Stimulated activated CD8-positive, alpha-beta memory T cell treated with anti-CD3 and anti-CD28 coated beads, Interleukin-7, amount 100 ng/mL, for 4 hours (primary cell): ENCODE measurements at places on chromosomes 12 and 14.

DNA sequence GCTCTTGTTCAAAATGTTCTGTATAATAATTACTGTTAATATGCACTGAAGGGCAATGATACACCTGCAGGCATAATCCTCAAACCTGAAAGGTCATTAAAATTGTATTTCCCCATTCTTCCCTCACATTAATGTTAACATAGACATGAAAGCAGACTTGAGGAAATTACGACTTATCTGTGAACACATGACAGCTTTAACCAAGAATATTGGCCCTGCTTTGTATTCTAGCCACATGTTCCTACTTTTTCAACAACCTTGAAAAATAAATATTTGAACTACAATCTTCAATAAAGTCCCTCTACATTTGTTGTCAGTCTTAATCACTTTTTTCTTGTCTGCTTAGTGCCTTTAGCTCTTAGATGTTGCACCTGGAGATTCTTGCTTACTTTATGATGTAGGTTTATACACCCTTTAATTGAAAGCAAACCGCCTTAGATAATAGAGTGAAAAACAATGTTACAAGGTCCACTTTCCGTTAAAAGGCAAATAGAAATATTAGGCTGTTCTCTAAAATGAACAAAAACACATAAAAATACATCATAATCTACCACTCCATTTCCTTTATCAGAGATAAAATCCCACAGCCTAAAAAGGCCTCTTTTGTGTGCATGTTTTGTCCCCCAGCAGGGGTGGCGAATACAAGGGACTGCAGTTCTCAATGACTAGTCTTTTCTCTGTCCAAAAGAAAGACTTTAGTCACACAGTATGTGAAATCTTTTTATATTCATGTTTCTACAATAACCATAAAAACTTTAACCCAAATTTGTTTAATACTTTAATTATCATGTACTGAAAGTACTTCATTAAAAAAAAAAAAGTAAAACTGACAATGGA is 55.9 kb downstream of the ZFC3H1 start:
- DNase-seq, result no peak

- DNase-seq, result no peak
Measured at GRCh38 chr14:57275023-57275664, 6.4 kb downstream of the AP5M1 start.

DNA sequence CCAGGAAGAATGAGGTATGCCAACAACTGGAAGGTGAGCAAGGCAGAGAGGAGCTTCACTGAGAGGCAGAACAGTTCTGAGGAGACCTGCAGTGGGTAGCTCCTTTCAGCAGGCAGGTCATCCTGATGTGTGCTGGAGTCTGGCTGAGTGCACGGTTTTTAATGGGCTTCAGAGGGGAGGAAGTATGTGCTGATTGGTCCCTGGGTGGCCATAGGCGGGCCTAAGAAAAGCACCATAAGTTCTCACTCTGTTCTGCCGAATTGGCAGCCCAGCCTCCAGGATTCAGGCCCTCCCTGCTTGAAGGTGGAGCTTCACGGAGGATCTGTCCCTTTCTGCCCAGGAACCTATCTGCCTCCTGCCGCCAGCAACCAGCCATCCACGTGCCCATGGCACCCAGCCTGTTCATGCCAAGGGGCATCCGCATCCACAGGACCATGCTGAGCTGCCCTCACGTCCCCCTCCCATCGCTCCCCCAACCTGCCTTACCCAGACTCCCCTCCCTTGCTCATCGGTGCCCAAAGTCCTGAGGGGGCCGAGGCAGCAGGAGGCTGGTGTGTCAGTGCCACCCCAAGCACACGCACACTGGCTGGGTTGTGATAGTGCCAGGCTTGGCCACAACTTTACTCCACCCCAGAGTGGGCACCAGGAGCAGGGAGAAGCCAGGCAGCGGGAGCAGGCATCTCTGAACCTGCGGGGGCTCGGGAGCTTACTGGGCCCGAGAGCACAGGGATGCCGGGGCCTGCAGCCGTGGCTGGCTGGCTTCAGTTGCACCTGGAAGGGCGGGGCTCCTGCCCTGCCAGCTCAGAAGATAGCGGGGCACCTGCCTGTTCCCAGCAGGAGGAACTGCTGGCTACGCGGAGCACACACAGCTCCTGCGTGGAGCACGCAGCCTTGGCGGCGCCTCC is 608.4 kb upstream of the FOXG1 start:
- DNase-seq, result no peak

- DNase-seq, result no peak
Measured at GRCh38 chr12:19412844-19413243, 26.4 kb upstream of the AEBP2 start.

- DNase-seq, result no peak
Measured at GRCh38 chr12:5745251-5745888, 199.7 kb downstream of the ANO2 start.

DNA sequence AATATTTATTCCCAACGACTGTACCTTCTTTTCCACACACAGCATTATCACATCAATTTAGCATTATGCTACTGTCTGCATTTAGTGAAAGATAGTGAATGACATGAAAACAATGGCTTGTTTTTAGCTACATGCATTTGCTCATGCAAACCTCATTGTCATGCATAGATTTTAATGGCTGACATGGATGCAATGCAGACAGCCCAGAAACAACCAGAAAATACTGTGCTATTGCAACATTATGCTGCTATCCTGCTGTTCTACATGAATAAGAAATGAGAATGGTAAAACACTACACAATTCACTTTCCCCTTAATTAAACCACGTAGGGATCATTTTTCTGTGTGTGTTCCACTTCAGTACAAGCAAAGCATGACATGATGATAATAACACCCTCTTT is 90.8 kb downstream of the LIN7A start:
- no peak for DNase-seq
